ENCODE measurements at places on chromosomes 3 and 15.

DNA sequence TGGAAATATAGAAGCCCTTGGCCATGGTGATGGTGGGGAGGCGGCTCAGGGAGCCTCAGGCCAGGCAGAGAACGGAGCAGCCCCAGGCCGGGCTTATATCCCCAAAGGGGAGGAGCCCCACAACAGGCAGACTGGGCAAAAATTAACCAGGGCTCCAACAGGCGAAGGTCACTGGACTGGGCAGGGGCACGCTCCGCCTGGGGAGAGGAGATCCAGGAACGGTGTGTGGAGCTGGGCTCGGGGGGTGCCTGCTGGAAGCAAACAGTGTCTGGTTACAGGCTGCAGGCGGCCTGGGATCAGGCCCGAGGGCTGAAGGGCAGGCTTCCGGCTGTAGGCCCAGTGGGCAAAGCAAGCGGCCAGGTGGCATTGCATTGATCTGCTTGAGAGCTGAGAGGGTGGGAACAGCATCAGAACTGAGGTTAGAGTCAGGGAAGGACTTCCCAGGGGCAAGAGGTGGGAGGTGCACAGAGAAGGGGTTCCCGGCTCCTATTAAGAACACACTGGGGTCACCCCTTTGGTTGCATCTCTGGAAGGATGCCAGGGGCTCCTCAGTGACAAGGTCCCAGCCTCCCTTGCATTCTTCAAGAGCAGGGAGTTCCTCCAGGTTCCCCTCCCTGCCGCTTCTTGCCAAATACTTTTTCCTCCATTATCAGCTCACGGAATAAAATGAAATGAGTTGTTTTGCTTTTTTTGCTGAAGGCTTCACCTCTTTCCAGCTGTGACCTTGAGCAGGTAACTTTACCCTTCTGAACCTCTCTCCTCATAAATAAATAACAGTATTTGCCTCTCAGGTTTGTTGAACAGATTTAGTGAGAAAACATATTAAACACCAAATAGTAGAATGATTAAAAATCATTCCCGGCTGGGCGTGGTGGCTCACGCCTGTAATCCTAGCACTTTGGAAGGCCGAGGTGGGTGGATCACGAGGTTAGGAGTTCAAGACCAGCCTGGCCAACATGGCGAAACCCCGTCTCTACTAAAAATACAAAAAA, 7.8 kb downstream of the ANPEP start:
- DNase-seq, result no peak

- DNase-seq, result no peak
Observed at GRCh38 chr3:132549169-132549568, 47.9 kb upstream of the ACKR4 start.

DNA sequence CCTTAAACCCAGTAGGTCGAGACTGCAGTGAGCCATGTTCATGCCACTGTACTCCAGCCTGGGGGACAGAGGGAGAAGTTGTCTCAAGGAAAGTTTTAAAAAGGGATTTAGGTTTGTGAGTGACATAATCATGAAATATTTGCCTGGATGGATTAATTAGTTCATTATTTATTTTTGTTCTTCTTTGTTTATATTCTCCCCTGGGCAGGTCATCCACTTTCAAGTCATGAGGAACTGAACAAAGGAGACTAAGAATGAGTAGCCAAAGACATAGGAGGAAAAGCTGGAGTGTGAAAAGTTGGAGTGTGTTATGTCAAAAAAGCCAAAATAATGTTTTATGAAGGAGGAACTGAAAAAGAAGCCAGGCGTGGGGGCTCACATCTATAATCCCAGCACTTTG, 17.7 kb upstream of the PCCB start:
- no peak for DNase-seq

DNA sequence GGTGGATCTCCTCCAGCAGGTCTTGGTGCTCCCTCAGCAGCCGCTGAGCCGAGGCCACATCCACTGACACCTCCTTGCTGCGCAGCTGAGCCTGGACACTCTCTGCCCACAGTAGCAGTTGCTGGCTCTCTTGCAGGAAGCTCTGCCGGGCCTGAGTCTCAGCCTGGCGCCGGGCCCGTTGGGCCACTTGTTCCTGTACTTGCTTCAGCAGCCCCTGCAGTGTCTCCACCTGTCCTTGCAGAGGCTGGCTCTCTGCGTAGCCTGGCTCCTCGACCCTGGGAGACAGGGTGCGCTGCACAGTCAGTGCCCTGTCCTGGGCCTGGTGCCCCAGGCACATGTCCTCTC, 15.5 kb downstream of the SPTBN5 start:
- DNase-seq, result no peak

DNA sequence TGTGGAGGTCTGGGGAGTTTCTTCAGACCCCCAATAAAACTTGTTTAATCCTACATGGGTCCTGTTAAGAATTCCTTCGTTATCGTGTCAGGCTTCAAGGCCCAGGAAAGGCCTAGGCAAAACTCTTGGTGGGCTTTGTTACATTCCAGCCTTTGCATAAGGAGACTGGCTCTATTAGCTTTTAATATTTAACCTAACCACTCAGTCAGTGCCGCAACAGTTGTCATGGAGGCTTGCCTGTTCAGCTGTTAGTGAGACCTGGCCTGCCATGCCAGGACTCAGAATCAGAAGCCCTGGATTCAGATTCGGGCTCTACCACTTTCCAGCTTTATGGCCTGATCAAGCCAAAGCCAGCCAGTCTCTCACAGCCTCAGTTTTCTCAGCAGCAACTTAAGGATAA, 19.6 kb downstream of the EIF1B start:
- no peak for DNase-seq

DNA sequence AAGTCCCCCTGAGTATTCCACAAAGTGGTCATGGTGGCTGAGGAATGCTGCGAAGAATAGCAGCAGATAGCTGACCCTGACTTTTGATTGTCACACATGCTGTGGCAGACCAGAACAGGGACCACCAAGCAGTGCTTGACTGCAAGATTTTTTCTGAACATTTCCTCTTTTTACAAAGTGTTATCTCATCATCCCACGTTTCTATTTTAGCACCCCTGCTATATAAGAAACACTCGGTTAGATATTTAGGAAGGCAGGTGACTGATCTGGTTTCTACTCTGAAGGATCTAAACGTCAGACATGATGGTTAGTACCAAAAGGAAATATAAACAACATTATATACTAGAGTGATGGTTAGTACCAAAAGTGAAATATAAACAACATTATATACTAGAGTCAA, 9.1 kb downstream of the SLC25A26 start:
- no peak for DNase-seq

All from breast epithelium (tissue), 4 donors.